ENCODE measurements at places on chromosomes 11 and 22.

GRCh38 chr22:19147195-19147780 lies 2.8 kb downstream of the GSC2 start:
- DNase-seq, result no peak

DNA sequence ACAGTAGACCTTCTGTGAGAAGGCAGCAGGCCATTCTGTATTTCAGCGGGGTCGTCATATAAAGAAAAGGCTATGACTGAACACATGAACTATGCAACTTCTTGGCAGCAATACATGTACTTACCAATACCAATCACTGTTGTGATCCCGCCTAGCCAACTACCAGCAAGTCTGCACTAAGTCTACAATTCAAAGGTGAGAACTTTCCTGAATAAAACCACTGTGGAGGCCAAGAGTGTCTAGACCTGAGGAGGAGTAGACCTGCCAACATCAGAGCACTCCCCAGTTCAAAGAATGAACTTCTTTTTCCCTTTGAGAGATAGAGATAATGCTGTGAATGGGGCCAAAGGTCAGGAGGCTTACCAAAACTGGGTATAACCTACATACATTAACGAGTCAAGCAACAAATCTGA lies 108.2 kb downstream of the SIK3 start:
- no peak for DNase-seq

DNA sequence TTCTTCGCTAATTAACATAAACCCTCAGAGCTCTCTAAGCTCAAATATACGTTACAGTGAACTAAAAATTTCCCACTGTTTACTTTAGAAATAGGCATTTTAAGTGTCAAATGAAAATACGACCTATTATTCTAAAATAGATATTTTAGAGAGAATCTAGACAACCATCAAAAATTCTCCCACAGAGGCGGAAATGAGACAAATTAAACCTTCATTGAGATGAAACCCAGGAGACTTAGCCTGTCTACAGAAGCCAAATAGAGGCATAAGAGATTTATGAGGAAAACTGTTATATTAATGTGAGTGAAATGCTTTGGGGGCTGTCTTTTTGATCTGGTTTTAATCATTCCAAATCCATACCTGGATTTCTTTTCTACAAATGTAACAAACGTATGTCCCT lies 232.0 kb upstream of the GRIA4 start:
- no peak for DNase-seq

GRCh38 chr11:100739666-100740065 lies 52.6 kb downstream of the ARHGAP42 start:
- DNase-seq, result no peak

GRCh38 chr11:2804701-2805387 lies 80.7 kb downstream of the CDKN1C start:
- DNase-seq, result no peak

GRCh38 chr22:33652615-33653014 lies 267.7 kb downstream of the LARGE1 start:
- no peak for DNase-seq

Measured in NCI-H187 (cell line).